Caki2 (cell line): ENCODE measurements at places on chromosomes 3 and 15. TPM values are rescaled to one million over a fixed set of nuclear protein-coding genes. Genes with fewer than 3 reads are reported as not detected.

DNA sequence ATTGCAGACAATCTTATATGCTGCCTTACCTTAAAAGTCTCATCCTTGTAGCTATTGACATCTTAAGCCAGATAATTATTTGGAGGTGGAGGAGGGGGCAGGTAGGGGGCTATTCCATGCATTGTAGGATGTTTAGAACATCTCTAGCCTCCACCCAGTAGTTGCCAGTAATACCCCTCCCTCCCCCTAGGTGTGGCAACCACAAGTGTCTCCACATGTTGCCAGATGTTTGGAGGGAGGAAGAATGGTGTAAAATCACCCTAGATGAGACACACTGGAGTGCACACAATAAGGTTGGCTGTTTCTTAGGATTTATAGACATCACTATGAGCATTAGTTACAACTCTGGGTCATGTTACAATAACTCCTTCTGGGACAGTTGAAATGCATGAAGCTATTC, 27.4 kb downstream of the GORASP1 start:
- no peak for DNase-seq

GRCh38 chr3:158273656-158274055, 163.8 kb downstream of the RSRC1 start:
- DNase-seq: no peak

DNA sequence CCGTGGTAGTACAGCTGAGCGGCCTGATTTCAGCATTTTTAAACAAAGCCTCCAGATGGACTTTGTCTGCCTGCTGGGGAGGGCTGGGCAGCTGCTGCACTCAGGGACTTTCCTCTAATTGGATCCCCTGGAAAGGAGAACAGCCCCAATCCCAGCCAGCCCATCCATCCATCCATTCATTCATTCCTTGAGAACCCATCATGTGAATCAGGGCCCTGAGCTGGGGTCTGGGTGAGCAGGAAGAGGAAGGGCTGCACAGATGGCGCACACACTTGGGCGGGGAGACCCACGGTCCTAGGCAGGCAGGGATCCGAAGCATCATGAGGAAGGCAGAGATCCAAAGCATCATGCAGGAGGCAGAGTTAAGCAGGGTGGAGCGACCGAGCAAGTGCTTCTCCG, 45.7 kb downstream of the TPRA1 start:
- no peak for DNase-seq

GRCh38 chr3:5270666-5271371, 83.3 kb downstream of the EDEM1 start:
- DNase-seq: no peak

- DNase-seq: no peak
Observed at GRCh38 chr15:40693904-40694687, 878 bp upstream of the RAD51 start.

GRCh38 chr3:19886404-19886803, 47.6 kb downstream of the EFHB start:
- no peak for DNase-seq

- DNase-seq: no peak
Observed at GRCh38 chr3:127247292-127247691, 40.6 kb downstream of the PRR20G start.

DNA sequence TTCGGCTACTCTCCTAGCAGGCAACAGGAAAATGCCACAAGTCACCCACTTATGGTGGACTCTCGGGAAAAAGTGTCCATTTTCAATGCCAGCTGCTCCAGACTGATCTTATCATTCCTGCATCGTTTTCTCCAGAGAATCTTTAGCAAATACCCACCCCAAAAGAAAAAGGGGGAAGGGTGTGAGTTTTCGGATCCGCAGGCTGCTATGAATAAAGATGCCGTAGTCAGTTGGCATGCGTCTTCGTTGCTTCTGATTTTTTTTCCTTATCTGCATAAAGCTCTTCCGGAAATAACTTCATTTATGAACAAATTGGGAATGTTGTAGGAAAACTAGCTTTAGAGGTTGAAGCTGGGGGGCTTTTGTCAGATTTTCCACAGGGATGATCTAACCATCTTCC, 22.4 kb upstream of the VILL start:
- DNase-seq: no peak

GRCh38 chr3:156633335-156633734, 41.1 kb upstream of the TIPARP start:
- DNase-seq: no peak

- no peak for DNase-seq
Observed at GRCh38 chr3:3443482-3443881, 264.0 kb upstream of the CRBN start.

- no peak for DNase-seq
Observed at GRCh38 chr15:74460298-74460697, 662 bp downstream of the UBL7 start.

DNA sequence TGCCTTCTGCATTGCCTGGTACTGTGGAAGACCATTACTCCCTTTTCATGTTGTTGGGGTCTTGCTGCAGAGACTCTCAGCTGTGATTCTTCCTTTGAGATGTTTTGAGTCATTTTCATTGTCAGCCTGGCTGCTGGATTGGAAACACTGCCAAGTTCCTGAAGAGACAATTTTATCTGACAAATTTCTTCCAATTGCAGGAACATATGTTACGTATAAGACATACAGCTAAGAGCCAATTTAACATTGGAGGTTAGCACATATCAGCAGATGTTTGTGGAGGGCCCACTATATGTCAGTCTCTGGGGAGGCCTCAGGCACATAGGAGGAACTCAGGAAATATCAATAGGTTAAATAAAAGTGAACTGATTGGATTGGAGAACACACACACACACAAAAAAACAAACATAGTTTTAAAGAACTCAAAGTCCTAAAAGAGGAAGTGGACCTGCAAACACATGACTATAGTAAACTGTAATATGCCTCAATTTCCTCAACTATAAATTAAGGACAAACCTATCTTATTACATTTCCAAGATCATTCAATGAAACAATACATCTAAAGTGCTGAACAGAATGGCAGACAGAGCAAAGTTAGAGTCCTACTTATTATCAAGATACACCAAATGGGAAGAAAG, 172.3 kb downstream of the MYRIP start:
- no peak for DNase-seq

- no peak for DNase-seq
Observed at GRCh38 chr3:138451595-138452162, 17.3 kb downstream of the ESYT3 start.

- DNase-seq: no peak
Observed at GRCh38 chr3:134067531-134068161, 37.9 kb upstream of the SLCO2A1 start.

The ROPN1B gene
- total RNA-seq: 3.5 TPM in 1 of 2 replicates, not detected in the other

The ADAM10 gene
- 128 and 180 TPM in 2 replicates for total RNA-seq

The NRROS gene
- total RNA-seq: not detected in 2 replicates
